Left lobe of liver (tissue), 2 donors: ENCODE measurements at places on chromosomes 12 and 14. TPM values are rescaled to one million over a fixed set of nuclear protein-coding genes. Genes with fewer than 3 reads are reported as not detected.

DNA sequence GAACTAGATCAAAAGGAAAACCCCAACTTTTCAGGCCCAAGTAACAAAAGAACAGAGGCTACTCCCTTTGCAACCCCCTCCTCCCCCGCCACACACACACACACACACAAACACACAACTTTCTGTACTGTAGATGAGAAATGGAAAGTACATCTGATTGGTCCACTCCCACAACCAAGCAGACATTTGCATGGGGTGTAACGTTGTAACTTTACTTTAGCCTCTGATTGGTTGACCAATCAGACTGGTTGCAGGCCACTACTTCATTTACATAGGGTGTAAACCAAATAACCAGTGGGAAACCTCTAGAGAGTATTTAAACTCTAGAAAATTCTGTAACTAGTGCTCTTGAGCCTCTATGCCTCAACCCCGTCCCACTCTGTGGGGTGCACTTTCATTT, 425.5 kb downstream of the GXYLT1 start:
- no peak for DNase-seq

DNA sequence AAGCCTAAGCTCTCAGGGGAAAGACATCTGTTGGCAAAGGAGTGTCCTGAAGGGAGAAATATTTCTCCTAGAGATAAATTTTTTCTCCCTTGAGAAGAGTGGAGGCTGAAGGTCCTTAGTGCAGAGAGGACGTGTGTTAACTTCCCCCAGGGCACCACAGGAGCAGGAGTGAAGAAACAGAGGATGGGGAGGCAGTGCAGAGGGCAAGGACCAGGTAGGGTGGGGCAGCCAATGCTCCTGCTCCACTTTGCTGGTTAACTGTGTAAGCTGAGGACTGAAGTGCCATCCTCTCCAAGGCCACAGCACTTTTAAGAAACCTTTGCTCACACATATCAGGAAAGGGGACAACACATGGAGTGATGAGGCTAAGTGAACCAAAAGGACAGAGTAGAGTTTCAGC, 4.0 kb downstream of the L3HYPDH start:
- DNase-seq = no peak

- no peak for DNase-seq
Measured at GRCh38 chr14:34368115-34368970, 93.7 kb downstream of the SPTSSA start.

PPP4R4 gene
- 0.28 TPM for total RNA-seq

- DNase-seq = no peak
Measured at GRCh38 chr14:56514663-56515371, 64.8 kb upstream of the TMEM260 start.

- no peak for DNase-seq
Measured at GRCh38 chr12:85000729-85001128, 35.3 kb downstream of the TSPAN19 start.
